Hematopoietic multipotent progenitor cell treated with erythropoietin and hydrocortisone succinate and interleukin-3 and kit ligand, for 4 days (in vitro differentiated cells): ENCODE measurements at places on chromosomes 2 and 18.
A peak's percentile ranks its signal among the peaks of the same experiment; 100 is the strongest.

- DNase-seq, result no peak
Observed at GRCh38 chr18:50119296-50119695, 75.7 kb downstream of the MYO5B start.

GRCh38 chr2:117137371-117137770 lies 677.1 kb upstream of the DDX18 start:
- no peak for DNase-seq

DNA sequence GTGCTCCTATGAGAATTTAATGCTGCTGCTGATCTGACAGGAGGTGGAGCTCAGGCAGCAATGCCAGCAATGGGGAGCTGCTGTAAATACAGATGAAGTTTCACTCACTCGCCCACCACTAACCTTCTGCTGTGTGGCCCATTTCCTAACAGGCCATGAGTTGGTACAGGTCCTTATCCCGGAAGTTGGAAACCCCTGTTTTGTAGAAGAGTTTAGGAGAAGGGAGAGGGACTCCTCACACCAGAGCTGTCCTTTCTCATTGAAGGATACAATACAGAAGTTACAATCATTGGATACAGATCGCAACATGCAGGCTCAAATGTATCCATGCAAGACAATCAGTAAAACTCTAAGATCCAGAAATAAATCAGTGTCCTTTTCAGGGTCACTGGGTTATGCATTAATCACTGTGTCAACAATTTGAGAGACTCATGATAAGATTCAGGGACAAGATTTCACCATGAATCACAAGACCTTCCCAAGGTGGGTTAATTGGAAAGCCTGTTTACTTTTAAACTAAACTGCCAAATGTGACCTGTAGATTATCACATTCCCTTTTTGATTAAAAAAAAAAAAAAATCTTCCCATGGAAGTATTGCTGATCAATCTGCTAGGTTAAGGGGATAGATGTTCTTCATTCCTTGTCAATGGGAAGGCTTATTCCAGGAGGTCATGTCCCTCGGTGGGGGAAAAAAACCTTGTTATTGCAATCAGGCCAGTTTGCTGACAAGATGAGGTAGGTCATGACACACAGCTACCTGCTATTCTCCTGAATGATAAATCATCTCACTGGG lies 97.2 kb downstream of the SP100 start:
- no peak for DNase-seq

DNA sequence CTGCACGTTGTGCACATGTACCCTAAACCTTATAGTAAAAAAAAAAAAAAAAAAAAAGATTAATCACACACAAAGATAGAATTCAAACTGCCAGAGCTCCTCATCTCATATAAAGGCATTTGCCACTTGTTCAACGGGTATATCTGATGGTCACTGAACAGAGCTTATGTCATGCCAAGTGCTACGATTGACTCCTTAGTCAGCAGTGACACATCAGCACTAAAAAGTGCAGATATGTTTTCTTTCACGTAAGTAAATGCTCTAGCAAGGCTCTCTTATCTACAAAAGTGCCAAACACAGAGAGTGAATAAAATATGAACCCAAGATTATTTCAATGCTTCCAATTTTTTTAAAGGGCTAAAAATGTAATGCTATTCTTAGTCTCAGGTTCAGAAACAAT lies 1.1 kb downstream of the LMAN1 start:
- peak; percentile 79 for DNase-seq

- DNase-seq, result peak; percentile 53
Observed at GRCh38 chr18:68840554-68841263, 42.8 kb downstream of the CCDC102B start.
